ENCODE measurements at places on chromosomes 4 and X.

- no peaks in the 10 kb centered on the region for H3K27me3 ChIP-seq
- no peak overlapping the region for H3K4me3 ChIP-seq
- no peak overlapping the region for H3K27ac ChIP-seq
- DNase-seq: no peak
- no peaks in the 10 kb centered on the region for H3K36me3 ChIP-seq
Observed at GRCh38 chr4:36292556-36293188, 11.3 kb downstream of the DTHD1 start.

DNA sequence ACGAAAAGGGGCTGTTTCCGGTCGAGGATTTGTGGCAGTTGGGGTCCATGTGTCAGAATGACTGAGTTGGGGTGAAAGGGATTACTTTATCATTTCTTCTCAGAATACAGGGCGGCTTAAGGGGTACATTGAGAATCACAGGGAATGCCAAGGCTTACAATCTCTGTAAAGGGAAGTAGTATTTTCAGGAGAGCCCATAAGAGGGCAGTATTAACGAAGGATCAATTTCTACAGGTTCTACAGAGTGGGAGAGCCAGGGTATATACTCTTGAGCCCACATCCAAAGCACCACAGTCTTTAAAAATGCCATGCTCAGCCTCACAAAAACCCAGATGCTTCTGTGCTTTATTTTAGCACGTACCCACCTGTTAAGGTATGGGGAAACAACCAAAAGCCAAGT lies 67.7 kb upstream of the ZXDA start:
- H3K4me1 ChIP-seq: no peaks in the 10 kb centered on the region
- no peaks in the 10 kb centered on the region for H3K36me3 ChIP-seq
- H3K27me3 ChIP-seq: no peaks in the 10 kb centered on the region
- H3K27ac ChIP-seq: no peak overlapping the region
- H3K4me3 ChIP-seq: no peak overlapping the region

- DNase-seq: no peak
- H3K27me3 ChIP-seq: no peaks in the 10 kb centered on the region
- no peak overlapping the region for H3K4me3 ChIP-seq
- H3K36me3 ChIP-seq: peaks cover 16% of the 10 kb centered on the region
- no peaks in the 10 kb centered on the region for H3K4me1 ChIP-seq
- H3K27ac ChIP-seq: no peak overlapping the region
Observed at GRCh38 chr4:98290511-98290910, 29.3 kb downstream of the RAP1GDS1 start.

GRCh38 chr4:90078440-90078839 lies 48.8 kb upstream of the CCSER1 start:
- H3K27me3 ChIP-seq: no peaks in the 10 kb centered on the region
- H3K4me3 ChIP-seq: no peak overlapping the region
- H3K27ac ChIP-seq: no peak overlapping the region
- no peak for DNase-seq

All from left lung (tissue), 14 donors.